Breast epithelium (tissue), 4 donors: ENCODE measurements at places on chromosomes 11 and 22.

GRCh38 chr22:48320048-48320682, 1507.5 kb downstream of the BRD1 start:
- DNase-seq, result no peak

- no peak for DNase-seq
Observed at GRCh38 chr11:65542738-65543390, 15.3 kb downstream of the LTBP3 start.

DNA sequence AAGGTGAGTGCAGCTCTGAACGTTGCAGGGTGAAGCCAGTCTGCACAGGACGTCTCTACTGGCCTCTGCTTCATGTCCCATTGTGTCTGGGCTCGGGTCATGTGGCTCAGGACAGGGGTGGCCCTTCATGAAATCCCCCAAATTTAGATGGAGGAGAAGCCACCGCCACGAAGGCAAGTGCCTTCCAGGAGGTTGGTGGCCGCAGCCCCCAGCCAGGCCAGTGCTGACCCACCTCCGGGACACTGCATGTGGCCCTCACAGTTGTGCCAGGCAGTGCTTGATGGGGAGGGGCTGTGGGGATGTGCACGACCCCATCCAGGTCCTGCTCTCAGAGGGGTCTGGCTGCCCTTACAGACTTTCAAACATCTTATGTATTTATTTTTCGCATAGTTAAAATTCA, 1311.1 kb downstream of the BRD1 start:
- DNase-seq, result no peak

DNA sequence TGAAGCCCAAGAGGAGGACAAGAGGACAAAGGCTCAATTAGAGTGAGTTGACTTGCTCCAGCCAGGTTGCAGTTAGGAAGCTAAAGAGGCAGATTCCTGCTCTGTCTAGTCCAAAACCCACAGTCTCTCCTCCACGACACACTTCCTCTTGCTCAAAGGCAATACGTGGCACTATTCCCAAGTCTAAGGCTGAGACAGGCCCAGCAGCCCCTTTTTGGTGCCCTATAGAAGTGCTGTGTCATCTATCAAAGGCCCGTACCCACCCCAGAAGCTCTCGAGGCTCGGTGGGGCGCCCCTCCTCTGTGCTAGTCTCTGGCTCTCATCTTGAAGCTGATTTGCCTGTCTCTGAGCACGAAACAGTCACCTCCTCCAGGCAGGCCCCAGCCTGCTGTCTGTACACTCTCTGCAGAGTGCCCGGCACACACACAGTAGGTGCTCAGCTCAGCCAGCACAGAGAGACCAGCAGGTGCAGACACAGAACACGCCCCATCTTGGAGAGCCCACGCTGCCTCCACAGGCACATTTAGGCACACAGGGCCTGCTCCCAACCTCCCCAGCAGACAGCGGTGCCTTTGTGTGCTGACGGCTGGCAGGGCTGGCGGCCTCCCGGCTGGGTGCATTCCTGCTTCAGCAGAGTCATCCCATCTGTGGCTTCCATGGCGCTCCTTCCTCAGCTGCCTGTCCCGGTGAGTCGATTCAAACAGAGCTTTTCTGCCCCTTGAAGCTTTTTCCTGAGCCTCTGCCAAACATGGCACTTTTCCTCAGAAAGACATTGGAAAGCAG, 52.8 kb downstream of the MYH9 start:
- no peak for DNase-seq

GRCh38 chr11:120125024-120125423, 12.9 kb downstream of the TRIM29 start:
- DNase-seq, result peak; percentile 68

DNA sequence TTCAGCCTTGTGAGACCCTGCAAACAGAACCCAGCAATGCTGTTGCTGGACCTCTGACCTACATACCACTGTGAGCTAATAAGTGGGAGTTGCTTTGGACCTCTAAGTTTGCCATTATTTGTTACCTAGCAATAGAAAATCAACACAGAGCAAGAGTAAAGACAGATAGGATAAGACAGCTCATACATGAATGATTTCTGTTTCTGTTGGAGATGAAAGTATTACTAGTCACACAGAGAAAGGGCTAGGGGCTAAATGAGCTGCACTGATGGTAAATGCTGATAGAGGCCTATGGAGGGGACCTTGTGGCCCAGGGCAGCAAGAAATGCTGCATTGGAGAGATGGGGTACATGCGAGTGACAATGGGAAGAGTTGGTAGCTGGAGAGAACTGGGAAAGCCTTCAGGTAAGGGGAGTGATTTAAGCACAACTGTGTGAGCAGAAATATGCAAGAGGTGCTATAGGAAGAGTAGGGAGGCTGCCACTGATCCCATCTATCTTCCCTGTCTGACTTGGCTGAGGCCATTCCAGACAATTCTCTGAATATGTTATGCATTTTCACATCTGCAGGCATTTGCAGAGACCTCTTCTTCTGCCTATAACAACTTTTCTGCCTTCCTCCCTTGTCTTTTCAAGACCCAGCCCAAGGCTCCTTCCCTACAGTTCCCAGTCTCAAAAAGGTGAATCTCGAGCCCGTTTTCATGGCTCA, 46.1 kb upstream of the SYN3 start:
- no peak for DNase-seq

- no peak for DNase-seq
Observed at GRCh38 chr11:35155677-35156076, 16.7 kb downstream of the CD44 start.

DNA sequence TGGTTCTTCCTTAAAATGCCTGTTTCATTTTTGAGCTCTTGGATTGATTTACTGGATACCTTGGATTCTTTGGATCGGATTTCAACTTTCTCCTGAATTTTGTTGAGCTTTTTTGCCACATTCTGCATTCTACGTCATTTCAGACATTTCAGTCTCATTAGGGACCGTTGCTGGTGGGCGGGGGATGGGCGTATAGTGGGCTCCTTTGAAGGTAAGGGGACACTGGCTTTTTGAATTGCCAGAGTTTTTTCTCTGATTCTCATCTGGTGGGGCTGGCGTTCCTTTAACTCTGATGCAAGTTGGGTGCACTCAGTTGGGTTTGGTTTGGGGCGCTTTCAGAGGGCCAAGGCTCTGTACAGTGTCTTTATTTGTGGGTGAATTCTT, 216.5 kb downstream of the DYNC2H1 start:
- DNase-seq, result no peak

- no peak for DNase-seq
Observed at GRCh38 chr22:36641902-36642640, 61.5 kb downstream of the CACNG2 start.

GRCh38 chr11:94450048-94450447, 43.6 kb downstream of the MRE11 start:
- no peak for DNase-seq

- peak; percentile 9 for DNase-seq
Observed at GRCh38 chr11:68116126-68116525, 5.1 kb downstream of the CHKA start.

- DNase-seq, result no peak
Observed at GRCh38 chr11:4430051-4430450, 19.0 kb upstream of the OR52K2 start.

DNA sequence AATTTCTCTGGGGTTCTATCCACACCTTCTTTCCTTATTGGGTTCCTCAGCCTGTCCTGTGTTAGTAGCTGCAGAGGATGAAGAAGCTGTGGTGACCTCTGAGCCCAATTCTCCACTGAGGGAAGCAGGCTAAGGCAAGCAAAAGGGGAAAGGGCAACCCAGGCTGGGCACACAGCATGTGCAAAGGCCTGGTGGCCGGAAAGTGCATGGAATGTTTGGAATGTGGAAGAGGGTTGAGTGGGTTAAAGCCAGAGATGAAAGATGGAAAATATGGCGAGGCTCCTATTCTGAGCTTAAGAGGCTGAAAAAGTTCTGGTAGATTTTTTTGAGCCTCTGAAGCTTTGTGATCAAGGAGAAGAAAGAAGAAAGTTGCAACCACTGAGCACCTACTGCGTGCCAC, 247.1 kb downstream of the MIAT start:
- DNase-seq, result no peak

- DNase-seq, result no peak
Observed at GRCh38 chr11:10809373-10810160, 841 bp upstream of the EIF4G2 start.

DNA sequence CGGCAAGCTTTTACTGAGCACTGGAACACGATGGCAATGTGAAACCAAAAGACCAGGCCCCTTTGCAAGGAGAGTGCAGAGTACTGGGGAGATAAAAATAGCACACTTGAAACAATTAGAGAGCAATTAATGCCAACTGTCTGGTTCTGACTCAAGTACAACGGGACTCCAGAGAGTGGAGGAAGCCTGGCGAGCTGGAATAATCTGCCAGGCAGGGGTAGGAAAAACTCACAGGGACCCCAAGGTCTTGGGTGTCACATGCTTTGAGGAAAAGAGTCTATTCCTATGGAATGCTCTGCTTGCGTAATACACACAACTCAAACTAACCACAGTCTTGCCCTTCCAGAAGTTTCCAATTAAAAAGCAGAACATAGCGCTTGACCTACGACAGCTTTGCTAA, 113.0 kb upstream of the CLMP start:
- no peak for DNase-seq

DNA sequence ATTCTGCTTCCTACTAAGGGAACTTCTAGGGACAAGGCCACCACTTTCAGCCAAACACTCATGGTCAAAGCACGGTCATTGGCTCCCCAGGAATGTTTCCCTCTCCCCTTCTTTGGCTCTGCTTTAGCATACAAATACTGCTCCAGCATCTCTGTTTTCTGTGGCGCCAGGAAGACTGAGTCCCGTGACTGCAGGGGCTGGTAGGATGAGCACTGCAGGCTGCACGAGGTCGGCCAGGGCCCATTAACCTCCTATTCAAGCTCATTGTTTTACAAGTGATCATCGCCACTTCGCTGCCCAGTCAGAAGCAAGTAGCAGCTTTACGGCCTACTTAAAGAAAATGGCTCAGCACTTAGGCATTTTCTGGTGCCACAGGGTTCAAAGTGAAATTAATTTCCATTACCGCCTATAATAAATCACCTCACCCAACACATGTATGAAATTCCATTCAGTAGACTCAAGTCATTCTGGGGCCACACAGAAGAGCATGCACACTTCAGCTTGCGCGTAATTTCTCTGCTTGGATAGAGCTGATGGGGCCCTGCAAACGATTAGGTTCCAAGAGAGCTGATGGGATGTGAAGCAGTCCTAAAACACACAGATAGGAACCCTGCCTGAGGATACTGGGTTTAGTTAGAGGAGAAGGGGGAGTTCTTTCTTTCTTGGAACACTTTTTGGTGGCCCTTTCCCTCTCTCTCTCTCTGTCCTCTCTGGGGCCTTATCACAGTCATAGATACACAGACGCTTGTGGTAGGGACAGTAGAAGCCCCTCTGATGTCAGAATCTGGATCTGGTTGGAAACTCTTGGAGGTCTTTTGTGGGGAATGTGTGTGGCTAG, 173.7 kb downstream of the KIF18A start:
- DNase-seq, result no peak

- DNase-seq, result no peak
Observed at GRCh38 chr22:47596176-47596690, 833.8 kb downstream of the TBC1D22A start.

GRCh38 chr22:48745842-48746788, 1081.6 kb downstream of the BRD1 start:
- DNase-seq, result peak; percentile 28

- no peak for DNase-seq
Observed at GRCh38 chr22:22706253-22706915, 62.0 kb downstream of the GGTLC2 start.

- no peak for DNase-seq
Observed at GRCh38 chr11:12247543-12248254, 129.7 kb upstream of the PARVA start.

DNA sequence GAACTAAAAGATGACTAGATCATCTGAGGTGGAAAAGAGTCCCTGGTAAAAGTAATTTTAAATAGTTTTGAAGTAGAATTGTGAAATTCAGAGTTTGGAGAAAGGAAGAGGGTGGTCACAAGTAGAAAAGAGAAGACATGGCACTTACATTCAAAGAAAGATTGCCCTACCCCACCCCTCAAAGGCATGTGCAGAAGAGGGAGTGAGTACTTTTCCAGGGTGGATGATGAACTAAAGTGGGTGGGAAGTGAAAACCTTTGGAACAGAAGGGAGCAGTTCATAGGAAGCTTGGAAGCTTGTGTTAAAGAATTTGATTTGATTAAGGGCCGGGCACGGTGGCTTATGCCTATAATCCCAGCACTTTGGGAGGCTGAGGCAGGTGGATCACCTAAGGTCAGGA, 23.6 kb downstream of the SREBF2 start:
- no peak for DNase-seq

GRCh38 chr11:1538153-1538552, 33.9 kb downstream of the DUSP8 start:
- DNase-seq, result no peak

GRCh38 chr22:48567213-48567975, 1260.3 kb downstream of the BRD1 start:
- DNase-seq, result no peak

DNA sequence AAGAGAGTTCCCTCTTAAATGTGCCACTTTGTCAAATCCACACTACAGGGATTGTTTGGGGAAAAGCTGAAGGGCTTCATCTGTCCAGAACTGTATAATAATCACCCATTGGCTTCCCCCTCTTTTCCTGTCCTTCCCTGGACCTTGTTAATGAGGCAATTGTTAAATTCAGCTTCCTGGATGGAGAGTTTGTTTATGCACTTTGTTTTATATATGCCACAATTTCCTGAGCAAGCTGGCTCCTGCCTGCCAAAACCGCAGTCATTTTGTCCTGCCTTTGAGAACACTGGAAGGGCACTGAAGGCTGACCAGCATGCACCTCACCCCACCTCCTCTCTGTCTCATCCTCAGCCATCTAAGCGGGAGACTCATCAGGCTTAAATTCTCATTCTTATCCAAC, 86.2 kb downstream of the MSANTD4 start:
- peak; percentile 70 for DNase-seq

GRCh38 chr11:111414267-111414931, 35.3 kb upstream of the POU2AF1 start:
- no peak for DNase-seq

DNA sequence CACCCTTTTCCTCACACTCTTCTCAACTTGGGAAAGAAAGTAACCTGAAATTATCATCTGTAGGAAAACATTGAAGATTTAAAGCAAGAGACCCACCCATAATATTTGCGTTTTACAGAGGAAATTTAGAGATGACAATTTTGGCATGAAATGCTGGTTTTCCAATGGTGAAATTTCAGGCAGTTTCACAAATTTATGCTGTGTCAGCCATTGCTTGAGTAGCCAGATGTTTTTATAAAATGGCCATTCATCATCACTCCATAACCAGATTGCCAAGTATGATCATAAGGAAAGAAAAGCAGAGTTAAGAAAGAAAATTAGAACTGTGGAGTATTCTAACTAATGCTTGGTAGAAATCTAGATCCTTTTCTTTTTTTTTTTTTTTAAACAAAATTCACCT, 732.9 kb downstream of the NELL1 start:
- no peak for DNase-seq

GRCh38 chr11:116130122-116130521, 625.9 kb upstream of the CADM1 start:
- no peak for DNase-seq

DNA sequence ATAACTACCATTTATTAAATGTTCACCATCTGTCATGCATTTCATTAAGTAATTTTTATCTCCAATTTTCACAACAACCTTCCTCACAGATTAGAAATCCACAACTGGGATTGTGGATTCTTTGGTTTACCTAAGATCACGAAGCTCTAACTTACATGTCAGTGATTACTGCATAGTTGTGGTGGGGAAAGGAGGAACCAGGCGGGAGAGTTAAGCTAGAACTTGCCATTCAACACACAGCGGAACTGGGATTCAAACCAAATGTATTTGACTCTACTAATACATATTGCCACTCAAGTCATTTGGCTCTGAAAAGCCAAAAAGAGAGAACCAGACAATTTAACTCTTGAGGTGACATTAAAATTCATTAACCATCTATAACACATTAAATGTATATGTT, 10.4 kb upstream of the LAYN start:
- no peak for DNase-seq
